ENCODE measurements at places on chromosomes 5 and 9.

DNA sequence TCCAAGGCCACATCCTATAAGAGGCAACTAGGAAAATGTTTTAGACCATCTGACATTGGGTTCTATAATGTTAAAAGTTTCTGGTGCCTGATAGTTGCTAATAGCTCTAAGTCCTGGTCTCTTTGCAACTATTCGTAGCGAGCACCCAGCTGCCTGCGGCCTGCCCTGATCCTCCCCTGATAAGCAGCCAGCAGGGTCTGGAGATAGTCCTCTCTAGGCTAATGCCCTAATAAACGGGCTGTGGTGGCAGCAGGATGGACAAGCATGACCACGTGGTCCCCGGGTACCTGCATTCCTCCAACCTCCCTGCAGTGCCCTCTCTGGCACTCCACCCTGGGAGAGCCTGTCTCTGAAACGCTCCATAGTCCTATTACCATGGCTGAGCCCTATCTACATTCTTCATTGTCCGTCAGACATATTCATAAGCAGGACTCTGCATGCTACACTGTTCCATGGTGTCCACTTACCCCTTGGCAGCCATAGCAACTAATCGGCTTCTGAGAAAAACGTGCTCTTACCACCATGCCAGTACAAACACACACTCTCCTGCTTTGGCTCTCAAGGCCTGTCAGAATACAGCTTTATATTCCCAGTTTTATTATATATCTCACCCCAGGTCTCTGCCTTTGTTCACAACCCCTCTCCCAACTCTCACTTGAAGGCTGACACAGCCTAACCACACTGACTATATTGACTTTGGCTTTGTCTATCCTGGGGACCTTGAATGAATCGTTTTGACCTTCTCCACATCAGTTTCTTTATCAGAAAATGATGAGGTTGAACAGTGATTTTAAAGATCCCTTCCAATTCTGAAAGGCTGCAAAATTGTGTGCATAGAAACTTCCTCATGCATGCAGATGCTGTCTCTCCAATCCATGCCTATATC, 49.9 kb upstream of the DAPK1 start:
- DNase-seq: no peak

DNA sequence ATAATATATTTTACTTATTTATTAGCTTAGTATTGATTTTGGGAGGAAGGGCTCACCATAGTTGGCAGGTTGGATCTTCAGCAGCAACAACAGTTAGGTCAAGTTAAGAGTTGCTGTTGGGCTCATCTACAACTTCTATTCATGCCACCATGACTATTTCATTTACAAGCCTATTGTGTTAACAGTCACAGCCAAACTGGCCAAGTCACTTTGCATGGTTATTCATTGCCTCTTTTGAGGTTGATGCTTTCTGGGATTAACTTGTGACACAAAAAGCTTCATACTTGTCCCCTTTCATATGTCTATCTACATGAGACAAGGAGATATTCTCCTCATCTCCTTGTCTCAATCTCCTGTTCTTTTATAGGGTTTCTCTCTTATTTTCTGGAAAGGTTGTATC, 98.3 kb downstream of the WDR70 start:
- DNase-seq: no peak

- DNase-seq: no peak
These were observed 304.8 kb upstream of the TLE4 start for GRCh38 chr9:79266986-79267385.

- DNase-seq: no peak
These were observed 28.2 kb downstream of the ERCC8 start for GRCh38 chr5:60916646-60917045.

DNA sequence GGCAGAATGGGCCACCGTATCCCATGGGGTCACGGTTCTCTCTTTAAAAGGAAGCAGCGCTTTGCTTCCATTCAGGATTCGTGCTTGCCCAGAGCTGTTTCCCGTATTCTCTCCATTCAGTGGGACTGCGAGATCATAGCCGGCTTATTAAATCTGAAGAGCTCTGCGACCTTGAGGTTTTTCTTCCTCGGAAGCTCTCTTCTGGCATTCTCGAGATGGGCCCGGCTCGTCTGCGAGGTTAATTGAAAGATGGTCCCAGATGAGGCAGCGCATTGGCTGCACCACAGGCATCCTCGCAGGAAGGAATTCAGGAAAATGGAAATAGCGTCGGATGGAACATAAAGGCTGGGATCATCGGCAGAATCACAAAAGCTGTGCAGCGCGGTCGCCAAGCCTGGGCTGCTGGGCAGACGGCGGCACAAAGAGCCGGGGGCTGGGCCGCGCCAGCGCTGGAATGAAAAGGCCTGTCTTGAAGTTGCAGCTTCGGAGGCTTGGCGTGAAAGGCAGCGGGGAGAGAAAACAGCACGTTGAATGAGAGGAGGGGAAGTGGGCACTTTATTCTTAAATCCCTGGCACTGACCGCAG, 236.2 kb downstream of the IRX2 start:
- no peak for DNase-seq

DNA sequence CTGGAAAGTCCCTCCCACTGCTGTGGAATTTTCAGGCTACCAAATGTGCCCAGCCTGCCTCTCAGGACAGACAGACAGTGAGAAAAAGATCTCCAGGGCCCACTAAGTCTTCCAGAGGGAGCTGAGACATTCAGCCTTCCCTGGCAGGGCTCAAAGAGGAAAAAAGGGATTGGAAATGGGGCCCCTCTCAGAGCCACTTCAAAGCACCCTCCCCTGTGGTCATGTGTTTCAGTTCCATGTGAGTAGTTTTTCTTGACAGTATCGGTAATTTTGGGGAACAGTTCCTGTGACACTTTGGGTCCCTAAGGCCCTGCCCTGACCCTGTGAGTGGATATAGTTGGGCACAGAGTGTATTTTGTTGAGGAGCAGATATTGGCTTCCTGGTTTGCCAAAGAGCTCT, 25.0 kb downstream of the LARP1 start:
- DNase-seq: no peak

GRCh38 chr9:7907551-7908337, 108.2 kb upstream of the DMAC1 start:
- no peak for DNase-seq

All from naive thymus-derived CD8-positive, alpha-beta T cell (primary cell).